Left lung (tissue), 14 donors: ENCODE measurements at places on chromosomes 13 and 19. TPM values are rescaled to one million over a fixed set of nuclear protein-coding genes. Genes with fewer than 3 reads are reported as not detected.

ZNF468 gene
- 34.5 TPM for polyA plus RNA-seq

PSPN gene
- polyA plus RNA-seq = 2.4 TPM

APBA3 gene
- polyA plus RNA-seq = 17.5 TPM

GAPDHS gene
- not detected for polyA plus RNA-seq

AMER2 gene
- 0.04 TPM for polyA plus RNA-seq

ATP7B gene
- 19.0 TPM for polyA plus RNA-seq

DDX39A gene
- polyA plus RNA-seq = 53.9 TPM

LILRA2 gene
- polyA plus RNA-seq = 1.0 TPM

OR7D2 gene
- polyA plus RNA-seq = 0.13 TPM

PTGIR gene
- 12.6 TPM for polyA plus RNA-seq

SLC7A10 gene
- 0.96 TPM for polyA plus RNA-seq

ZNF772 gene
- polyA plus RNA-seq = 14.5 TPM

CRYL1 gene
- 24.3 TPM for polyA plus RNA-seq

PROZ gene
- polyA plus RNA-seq = 0.39 TPM

ZNF540 gene
- 7.7 TPM for polyA plus RNA-seq

RASIP1 gene
- 24.2 TPM for polyA plus RNA-seq

ZNF567 gene
- polyA plus RNA-seq = 13.0 TPM

GNG7 gene
- polyA plus RNA-seq = 4.8 TPM

CATSPERD gene
- 0.98 TPM for polyA plus RNA-seq

ZNF835 gene
- polyA plus RNA-seq = 3.7 TPM

LRRC63 gene
- 0.34 TPM for polyA plus RNA-seq

SUGP1 gene
- 39.9 TPM for polyA plus RNA-seq

WDR88 gene
- 1.6 TPM for polyA plus RNA-seq

C13orf42 gene
- polyA plus RNA-seq = not detected

NOVA2 gene
- polyA plus RNA-seq = 11.8 TPM

CEACAM19 gene
- polyA plus RNA-seq = 21.5 TPM

INTS6 gene
- 40.2 TPM for polyA plus RNA-seq

GRIK5 gene
- 4.6 TPM for polyA plus RNA-seq

TPTE2 gene
- polyA plus RNA-seq = 0.52 TPM

HNRNPM gene
- polyA plus RNA-seq = 334 TPM

MAP4K1 gene
- polyA plus RNA-seq = 3.6 TPM

PPAN gene
- 22.6 TPM for polyA plus RNA-seq

FUT1 gene
- polyA plus RNA-seq = 8.6 TPM

LIM2 gene
- polyA plus RNA-seq = not detected

B3GNT8 gene
- polyA plus RNA-seq = 7.9 TPM

RGL3 gene
- 55.9 TPM for polyA plus RNA-seq

CDC16 gene
- polyA plus RNA-seq = 114 TPM

PEG3 gene
- polyA plus RNA-seq = 21.8 TPM

DLEU7 gene
- polyA plus RNA-seq = 0.29 TPM

NPAS1 gene
- polyA plus RNA-seq = 1.5 TPM
